ENCODE measurements at places on chromosomes 2 and 18.

DNA sequence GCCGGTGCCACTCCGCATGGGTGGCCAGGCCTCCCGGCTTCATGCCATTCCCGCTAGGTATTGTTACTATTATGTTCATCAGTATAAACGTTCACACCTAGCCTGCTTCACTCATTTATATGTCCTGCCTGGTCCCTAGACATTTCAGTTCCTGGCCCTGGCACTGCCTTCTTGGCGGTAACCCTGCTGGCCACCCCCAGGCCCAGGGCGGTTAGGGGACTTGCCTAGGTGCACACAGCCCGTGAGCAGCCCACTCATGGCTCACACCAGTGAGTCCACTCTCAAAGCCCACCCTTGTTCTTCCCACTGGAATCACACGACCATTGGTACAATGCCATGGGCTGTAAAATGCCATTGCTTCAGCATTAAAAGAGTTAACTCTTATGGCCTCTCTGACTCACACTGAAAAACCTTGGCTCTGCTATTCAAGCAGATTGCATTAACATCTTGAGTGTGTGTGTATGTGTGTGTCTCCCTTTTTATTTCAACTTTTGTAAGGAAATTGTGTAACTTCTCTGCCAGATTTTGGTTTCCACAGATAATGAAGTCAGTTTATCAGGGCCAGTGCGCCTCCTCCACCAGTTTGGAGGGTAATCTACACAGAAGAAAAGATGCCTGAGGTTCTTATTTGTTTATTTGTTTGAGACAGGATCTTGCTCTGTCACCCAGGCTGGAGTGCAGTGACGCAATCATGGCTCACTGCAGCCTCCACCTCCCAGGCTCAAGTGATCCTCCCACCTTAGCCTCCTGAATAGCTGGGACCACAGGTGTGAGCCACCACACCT, 74.2 kb downstream of the RAB31 start:
- no peak for DNase-seq

GRCh38 chr2:11203480-11203879, 48.2 kb downstream of the SLC66A3 start:
- no peak for DNase-seq

DNA sequence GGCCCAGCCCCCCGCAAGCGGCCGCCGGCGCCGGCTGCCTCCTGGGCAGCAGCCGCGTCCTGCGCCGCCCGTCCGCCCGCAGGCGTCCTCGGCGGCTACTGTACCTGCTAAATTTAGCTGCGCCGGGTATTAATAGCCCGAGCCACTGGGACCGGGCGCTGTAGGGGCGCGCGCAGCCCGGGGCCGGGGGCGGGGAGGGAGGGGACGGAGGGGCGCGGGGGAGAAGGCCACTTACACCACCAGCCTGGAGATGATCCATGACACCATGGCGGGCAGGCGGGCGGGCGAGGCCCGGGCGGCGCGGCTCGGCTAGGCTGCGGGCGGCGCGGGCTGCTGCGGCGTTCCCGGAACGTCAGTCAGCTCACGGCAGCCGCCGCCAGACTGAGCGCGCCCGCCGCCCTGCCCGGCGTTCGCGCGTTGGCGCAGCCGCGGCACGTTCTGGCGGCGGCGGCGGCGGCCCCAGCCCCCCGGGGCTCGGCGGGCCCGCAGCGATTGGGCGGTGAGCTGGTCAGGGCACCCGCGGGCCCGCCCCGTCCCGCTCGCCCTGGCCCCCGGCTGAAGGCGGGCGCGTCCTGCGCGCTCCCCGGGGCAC, at the start of gene REEP1:
Gene REEP1 (minus strand): TSS at position 383 of the 592 bp plus-strand sequence. CDS start 116 bp downstream, at position 267.
- DNase-seq, result no peak

DNA sequence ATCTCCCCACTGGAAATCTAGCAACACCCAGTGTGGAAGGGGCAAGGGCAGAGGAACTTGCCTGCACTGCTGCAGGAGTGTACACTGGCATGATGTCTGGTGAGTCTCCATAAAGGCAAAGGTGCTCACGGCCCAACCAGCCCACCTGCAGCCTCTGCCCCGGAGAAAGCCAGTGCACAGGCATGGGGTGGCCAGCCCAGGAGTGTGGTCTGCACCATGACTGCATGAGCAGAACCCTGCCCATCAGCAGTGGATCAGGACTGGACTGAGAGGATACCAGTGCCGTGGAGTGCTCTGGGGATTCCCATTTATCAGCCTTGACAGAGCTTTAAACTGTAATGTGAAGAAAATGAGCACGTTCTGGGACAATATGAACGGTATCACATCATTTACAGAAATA, 342.6 kb upstream of the HS6ST1 start:
- no peak for DNase-seq

GRCh38 chr2:172735582-172736423, at the start of gene RAPGEF4:
Gene RAPGEF4, plus strand, starts transcription at chr2:172735845. Its CDS starts 139 bp downstream, at chr2:172735984.
- no peak for DNase-seq

DNA sequence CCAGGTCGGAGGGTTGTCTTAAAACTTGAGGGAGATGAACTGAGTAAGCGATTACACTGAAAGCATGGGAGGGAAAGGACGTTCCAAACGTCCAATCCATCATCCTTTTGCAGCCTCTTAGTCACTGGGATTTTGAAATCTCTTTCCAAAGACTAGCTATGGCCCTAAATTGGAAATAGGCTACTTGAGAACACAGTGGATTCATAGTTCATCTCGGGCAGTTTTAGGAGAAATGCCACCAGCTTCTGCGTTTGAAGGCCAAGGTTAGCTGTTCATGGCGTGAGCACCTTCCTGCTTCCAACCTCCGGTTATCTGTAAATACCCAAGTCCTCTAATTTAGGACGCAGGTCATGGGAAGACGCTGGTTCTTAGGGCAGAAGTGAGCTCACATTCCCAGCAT, 821 bp upstream of the EML6 start:
- no peak for DNase-seq

GRCh38 chr18:59640721-59641120, 56.5 kb downstream of the CCBE1 start:
- no peak for DNase-seq

GRCh38 chr2:205730701-205731582, 48.6 kb downstream of the NRP2 start:
- no peak for DNase-seq

DNA sequence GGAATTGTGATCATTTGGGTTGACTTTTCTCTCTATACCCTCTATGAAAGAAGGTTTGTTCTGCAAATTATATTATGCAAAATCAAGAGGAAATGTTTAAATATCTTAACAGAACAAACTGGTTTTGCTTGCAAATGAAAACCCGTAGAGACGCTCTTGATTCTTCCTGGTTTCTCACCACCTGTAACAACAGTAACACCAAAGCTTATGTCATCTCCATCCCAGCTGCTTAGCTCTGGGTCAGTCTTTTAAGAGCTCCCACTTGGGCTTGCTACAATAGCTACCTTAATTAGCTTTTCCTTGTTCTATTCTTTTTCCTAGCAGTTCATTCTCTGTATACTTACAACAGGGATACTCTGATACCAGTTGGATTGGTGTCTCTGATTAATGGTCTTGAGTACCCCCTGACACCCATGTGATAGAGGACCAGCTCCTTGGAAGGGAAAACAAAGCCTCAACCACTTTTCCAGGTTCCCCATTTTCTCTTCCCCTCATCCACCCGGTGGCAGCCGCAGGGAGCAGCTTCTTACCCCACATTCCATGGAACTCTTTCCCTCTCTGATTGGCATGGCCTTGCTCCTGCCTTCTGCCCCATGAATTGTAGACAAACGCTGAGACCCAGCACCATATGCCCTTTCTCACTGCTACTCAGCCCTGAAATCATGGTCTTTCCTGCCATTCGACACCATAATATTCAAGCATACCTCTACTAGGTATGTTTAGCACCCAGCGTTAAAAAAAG, 27.7 kb downstream of the TMEM182 start:
- DNase-seq, result no peak

DNA sequence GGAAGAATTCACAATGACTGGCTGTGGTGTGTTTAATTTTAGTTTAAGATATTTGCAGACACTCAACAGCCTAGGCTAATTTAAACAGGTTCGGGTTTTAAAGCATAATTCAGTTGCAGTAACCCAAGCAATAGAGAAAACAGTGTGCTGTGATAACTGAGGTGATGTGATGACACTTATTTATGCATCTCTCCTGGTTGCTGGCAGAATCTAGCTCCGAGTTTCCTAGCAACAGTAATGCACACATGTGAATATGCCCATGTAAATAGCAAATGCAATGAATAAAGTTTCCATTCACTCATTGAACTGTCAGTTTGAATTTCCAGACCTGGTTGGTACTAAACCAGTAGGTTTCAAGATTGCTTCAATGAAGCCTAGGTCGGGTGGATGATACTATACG, 426.5 kb downstream of the TMX3 start:
- DNase-seq, result no peak

- DNase-seq, result no peak
Observed at GRCh38 chr18:77129150-77129551, 3.4 kb downstream of the MBP start.

DNA sequence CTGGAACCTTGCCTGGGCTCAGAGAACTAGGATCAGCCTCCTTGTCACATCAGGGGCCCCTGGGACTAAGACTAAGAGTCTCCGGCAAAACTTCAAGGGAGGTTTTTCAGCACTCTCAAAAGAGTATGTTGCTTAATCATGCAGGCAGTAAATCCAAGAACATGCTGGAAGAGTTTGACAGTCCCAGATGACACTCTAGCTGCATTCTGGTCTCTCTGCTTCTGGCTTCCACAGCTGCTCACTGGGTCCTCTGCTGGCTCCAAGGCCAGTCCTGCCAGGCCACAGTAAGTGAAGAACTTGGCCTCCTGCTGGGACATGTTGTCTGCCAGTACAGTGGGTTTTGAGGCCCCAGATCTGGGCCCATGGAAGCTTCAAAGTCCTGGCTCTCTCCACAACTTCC, 45.2 kb upstream of the IL1RL1 start:
- no peak for DNase-seq

- DNase-seq, result no peak
Observed at GRCh38 chr2:65940856-65941255, 494.1 kb upstream of the MEIS1 start.

DNA sequence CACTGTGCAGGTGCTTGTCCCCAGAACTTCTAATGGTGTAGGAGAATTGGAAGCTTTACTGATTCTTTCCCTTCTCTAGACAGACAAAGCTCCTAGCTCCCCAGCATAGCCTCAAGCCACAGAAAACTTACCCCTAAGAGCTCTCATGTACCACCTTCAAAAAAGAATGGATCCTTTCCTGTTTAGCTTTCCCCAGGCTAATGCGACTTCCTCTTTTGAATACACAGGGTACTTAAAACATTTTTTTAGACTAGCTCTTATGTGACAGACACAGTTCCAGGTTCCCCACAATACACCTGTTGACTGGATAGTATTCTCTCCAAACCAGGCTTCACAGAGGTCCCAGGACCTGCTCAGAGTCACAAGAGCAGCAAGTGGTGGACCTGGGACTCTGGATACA, 8.3 kb downstream of the CTAGE1 start:
- no peak for DNase-seq

DNA sequence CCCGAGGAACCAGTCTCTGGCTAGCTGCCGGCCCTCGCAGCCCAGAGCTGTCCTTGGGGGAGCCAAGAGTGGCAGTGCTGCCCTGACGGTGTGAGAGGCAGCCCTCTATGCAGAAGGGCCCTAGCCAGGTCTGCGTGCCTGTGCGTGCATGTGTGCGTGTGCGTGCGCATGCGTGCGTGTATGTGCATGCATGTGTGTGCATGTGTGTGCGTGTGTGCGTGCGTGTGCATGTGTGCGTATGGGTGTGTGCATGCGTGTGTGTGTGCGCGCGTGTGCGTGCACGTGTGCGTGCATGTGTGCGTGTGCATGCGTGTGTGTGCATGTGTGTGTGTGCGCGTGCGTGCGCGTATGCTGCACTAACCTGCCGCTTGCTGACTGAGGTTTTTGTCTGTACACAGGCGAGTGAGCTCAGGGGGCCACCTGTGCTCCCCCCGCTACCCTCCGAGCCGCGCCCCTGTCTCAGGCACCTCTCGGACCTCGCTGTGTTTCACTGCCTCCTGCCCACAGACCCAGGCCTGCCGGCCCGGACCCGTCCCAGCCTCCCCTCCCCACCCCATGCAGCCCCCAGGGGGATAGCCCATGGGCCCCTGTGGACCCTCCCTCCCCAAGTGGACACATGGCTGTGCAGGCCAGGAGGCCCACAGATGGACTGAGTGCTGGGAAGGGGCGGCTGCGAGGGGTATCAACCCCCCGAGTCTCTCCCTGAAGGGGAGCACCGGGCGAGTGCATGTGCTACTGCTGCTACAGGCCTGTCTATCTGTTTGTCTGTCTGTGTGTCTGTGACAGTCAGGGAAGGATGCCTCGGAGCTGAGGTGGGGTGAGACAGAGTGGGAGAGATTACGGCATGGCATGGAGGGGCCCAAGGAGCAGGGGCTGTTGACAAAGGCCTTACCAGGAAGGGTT, 31.3 kb downstream of the SPEG start:
- no peak for DNase-seq

DNA sequence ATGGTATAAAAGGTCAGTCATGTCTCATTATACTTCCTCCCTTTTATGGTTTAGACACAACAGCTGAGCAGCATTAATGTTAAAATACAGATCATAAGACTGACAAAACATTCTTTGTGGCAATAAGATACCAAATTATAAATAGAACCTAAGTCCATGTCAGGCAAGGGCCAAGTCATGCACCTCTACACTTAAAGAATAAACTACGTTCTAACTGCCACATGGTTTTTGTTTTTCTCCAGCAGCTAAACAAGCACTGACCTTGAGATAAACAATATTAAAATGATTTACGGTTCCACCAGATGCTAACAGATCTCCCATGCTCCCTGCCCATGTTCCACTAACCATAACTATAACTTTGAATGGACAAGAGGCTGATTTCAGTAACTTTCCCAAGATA, 368.6 kb upstream of the TFPI start:
- no peak for DNase-seq

- no peak for DNase-seq
Observed at GRCh38 chr2:196956069-196956468, 29.6 kb upstream of the PGAP1 start.

- DNase-seq, result no peak
Observed at GRCh38 chr2:95042472-95043271, 17.2 kb downstream of the MAL start.

GRCh38 chr2:185511925-185512324, 226.7 kb upstream of the FSIP2 start:
- DNase-seq, result no peak

- no peak for DNase-seq
Observed at GRCh38 chr2:5164776-5165525, 527.2 kb upstream of the SOX11 start.

GRCh38 chr2:11862049-11862448, 115.6 kb downstream of the LPIN1 start:
- DNase-seq, result no peak

DNA sequence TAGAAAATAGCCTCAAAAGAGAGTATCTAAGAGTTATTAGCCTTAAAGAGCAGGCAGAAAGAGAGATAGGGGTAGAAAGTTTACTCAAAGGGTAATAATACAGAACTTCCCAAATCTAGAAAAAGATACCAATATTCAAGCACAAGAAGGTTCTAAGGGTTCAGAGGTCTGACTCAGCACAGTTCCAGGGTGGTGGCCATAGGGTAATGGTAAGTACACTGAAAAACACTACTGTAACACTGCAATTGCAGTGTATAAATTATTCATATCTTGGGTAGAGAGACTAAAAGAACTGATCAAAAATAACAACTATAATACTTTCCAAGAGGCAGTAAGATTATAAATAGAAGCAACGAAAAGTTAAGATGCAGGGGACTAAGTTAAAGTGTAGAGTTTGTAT, 115.2 kb downstream of the ROCK1 start:
- DNase-seq, result no peak
